ENCODE measurements at places on chromosomes 16 and 17. TPM values are rescaled to one million over a fixed set of nuclear protein-coding genes. Genes with fewer than 3 reads are reported as not detected.
A peak's percentile ranks its signal among the peaks of the same experiment; 100 is the strongest.

DNA sequence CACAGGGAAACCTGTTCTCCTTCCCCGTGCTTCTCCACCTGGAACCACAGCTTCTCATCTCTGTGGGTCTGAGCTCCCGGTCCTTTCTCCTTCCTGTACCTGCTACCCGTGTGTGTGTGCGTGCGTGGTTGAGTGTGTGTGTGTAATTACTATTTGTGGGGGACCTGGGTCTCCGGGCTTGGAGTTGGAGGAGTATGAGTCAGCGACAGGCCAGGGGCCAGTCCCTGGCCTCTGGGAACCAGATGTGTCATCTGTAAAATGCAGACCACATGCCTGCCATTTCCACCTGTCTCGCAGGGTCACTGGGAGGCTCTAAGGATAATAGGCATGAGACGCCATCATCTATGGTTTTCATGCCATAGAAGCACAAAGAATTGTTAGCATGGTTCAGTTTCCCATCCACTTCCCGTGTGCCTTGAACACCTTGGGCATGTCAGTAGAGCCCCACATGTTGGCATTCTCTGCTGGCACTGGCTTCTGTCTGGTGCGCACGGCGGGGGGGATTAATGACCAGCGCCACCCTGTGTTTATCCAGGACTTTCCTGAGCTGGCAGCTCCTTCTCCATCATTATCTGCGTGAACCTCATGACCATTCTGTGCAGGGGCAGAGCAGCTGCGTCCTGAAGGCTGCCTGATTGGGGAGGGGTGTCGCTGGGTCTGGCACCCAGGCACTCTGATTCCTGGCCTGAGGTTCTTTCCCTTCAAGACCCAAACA is 1.5 kb downstream of the ZNF205 start:
- no peak for DNase-seq
- peaks cover 12% of the 10 kb centered on the region for H3K27me3 ChIP-seq

GRCh38 chr17:5587438-5588032 is 3.2 kb upstream of the NLRP1 start:
- H3K36me3 ChIP-seq = peaks cover 8% of the 10 kb centered on the region
- H3K27ac ChIP-seq = peak overlapping the region; percentile 15
- H3K27me3 ChIP-seq = peaks cover 1% of the 10 kb centered on the region
- H3K4me3 ChIP-seq = no peak overlapping the region
- peaks cover 37% of the 10 kb centered on the region for H3K4me1 ChIP-seq
- peak; percentile 45 for DNase-seq

GRCh38 chr17:65039336-65039988 is 17.1 kb downstream of the GNA13 start:
- H3K4me3 ChIP-seq = peak overlapping the region; percentile 60
- H3K27ac ChIP-seq = peak overlapping the region; percentile 87
- H3K4me1 ChIP-seq = peaks cover 81% of the 10 kb centered on the region
- H3K36me3 ChIP-seq = peaks cover 30% of the 10 kb centered on the region
- H3K27me3 ChIP-seq = no peaks in the 10 kb centered on the region
- DNase-seq = peak; percentile 65

Gene GJC1
- total RNA-seq = 1.9 TPM

DNA sequence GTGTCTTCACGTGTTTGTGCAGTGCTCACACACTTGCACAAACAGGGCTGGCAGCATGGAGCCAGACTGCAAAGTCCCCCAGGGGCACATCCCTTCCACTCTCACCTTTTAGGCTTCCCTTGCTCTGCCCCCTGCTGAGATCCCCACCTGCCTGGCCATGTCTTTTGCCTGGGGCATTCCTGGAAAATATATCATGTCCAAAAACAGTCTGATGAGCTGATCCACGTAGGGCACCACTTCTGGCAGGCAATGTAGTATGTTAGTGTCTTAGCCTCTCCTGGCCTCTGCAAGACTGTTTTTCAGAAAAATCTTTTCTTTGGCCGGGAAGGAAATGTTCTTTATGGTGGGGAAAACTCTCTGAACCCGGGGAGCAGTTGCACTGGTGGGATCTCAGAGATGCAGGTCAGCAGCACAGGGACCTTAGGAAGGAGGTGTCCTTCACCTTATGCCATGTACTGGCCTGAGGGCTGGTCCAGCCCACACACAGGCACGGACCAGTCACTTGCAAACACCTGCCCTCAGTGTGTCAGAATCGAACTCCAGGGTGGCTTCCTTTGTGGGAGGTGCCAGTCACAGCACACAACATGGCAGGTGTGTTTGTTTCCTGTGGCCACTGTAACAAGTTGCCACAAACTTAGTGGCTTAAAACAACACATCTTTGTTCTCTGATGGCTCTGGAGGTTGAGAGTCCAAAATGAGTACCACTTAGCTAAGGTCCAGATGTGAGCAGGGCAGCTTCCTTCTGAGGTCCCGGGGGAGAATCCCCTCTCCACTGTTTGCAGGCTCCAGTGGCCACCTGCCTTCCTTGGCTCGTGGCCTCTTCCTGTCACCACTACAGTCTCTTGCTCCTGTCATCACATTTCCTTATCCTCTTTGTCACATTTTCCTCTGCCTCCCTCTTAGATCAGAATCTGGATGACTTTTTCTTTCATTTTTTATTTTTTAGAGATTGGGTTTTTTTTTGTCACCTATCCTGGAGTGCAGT is 46.6 kb downstream of the MPRIP start:
- DNase-seq = peak; percentile 49
- H3K4me1 ChIP-seq = peaks cover 38% of the 10 kb centered on the region
- H3K36me3 ChIP-seq = peaks cover 2% of the 10 kb centered on the region
- H3K27ac ChIP-seq = peak overlapping the region; percentile 67

GRCh38 chr16:12611006-12611477 is 192.6 kb downstream of the CPPED1 start:
- peaks cover 21% of the 10 kb centered on the region for H3K4me1 ChIP-seq
- H3K4me3 ChIP-seq = no peak overlapping the region
- peaks cover 4% of the 10 kb centered on the region for H3K36me3 ChIP-seq
- H3K27ac ChIP-seq = no peak overlapping the region
- no peak for DNase-seq

Gene PDE6G
- total RNA-seq = 1.1 TPM

DNA sequence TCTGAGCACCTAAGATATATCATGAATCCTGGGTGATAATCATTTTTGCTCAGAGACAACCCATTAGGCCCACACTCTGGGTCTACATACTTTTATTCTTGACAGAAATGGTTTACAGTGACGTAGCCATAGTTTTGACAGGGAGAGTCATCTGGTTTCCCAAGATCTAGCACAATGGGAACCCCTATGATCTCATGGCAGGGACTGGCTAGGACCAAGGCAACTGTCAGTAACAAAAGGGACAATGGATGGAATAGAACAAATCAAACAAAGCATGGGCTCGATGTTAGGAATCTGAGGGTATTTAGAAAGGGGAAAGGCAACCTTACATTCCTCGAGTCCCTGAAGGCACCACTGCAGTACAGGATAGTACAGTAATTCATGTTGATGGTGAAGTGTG is 20.5 kb downstream of the CFAP97D1 start:
- H3K36me3 ChIP-seq = no peaks in the 10 kb centered on the region
- H3K27me3 ChIP-seq = peaks cover 28% of the 10 kb centered on the region
- no peak overlapping the region for H3K4me3 ChIP-seq
- no peaks in the 10 kb centered on the region for H3K4me1 ChIP-seq
- no peak overlapping the region for H3K27ac ChIP-seq

DNA sequence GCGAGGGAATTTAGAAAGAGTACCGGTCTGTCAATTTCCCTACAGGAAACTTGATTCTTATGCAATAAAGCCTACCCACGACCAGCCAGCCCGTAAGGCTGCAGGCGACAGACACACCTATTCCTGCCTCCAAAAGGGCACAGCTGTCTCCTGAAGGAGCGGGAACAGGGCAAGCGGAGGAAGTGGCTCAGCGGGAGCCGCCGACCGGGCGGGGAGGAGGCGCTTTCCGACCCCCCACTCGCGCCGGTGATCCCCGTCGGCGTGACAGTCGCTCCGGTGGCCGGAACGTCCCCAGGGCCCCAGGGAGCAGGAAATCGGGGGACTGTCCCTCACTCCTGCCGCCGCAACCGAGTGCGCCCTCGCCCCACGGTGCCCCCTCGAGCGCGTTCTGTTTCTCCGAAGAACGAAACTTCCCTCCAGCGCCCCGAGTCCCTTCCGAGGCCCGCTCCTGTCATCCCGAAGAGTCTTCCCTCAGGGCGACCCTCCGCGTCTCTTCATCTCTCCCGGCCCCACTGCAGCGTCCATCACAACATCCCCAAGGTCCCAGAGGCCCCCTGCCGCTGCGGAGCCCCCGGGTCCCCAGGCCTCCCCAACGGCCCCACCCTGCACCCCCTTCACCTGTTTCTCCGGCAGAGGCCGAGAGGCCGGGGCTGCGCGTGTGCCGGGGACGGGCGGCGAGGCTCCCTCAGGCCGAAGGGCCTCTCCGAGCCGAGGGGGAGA is 421 bp downstream of the STAT3 start:
- H3K27ac ChIP-seq = peak overlapping the region; percentile 99
- no peaks in the 10 kb centered on the region for H3K27me3 ChIP-seq
- H3K4me1 ChIP-seq = peaks cover 57% of the 10 kb centered on the region
- peak overlapping the region; percentile 88 for H3K4me3 ChIP-seq
- DNase-seq = peak; percentile 57

DNA sequence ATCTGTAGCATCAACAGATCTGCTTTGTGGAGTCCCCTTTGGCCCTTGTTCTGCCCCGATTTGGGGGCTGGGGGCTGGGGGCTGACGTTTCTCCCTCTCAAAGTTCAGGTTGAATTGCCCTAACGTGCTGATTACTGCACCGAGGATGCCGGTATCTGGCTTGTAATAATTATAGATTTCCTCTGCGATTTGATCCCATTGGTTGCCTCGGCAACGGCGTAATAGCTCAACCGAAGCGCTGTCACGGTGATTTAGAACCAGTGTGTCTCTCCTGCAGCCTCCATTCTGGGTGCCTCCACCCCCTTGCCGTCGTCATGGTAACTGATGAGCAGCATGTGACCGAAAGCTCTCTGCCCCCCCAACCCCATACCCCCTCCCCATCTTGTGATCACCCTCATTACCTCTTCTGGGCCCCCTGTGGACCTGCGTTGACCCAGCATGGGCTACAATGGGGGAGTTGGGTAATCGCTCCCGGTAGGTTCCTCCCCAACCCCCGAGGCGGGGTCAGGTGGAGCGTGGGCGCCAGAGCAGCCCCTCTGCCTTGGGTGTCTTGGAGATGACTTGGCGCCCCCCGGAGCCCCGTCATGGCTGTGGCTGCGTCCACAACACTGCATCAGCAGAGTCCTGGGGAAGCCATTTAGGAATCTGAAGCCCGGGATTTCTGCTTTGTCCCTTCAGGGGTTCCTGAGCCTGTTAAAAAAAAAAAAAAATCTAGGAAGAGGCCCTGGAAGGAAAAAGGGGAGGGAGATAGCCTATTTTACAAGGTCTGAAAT is 38.4 kb downstream of the ABAT start:
- peaks cover 23% of the 10 kb centered on the region for H3K36me3 ChIP-seq
- DNase-seq = no peak
- H3K4me1 ChIP-seq = no peaks in the 10 kb centered on the region
- no peak overlapping the region for H3K4me3 ChIP-seq
- H3K27me3 ChIP-seq = no peaks in the 10 kb centered on the region
- H3K27ac ChIP-seq = no peak overlapping the region

Gene NDUFB10
- 122 TPM for total RNA-seq

DNA sequence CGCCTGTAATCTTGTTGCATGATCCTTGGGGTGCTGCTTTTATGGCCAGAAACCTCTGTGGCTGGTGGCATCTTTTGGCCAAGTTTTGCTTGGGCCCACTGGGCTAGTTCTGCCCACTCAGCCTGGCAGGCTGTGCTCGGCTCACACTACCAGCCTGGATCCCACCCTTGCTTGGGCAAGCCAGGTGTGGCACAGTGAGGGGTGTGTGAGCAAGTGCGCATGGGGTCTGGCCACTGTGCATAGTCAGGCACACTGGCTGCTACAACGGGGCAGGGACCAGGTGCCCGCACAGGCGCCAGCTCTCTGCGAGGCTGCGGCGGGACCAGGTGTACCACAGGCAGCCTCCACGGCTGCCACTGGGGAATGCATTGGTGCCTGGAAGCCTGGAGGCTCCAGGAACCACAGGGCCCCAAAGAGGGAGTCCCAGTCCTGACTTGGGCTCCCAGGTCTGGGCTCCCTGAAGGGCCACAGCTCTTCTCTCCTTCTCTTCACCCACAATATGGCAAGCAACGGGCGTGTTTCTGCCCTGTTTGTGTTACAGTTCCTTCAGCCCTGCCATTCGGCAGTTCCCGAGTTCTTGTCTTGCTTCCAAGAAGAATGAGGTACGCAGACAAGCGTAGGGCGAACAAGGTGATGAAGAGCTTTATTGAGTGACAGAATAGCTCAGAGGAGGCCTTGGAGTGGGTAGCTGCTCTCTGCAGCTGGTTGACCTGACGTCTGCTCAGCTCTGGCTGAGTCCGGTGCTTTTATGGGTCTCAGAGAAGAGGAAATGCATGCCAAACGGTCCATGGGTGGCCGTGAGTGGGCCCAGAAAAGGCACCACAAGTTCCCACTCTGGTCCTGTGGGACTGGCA is 26.7 kb upstream of the PRM1 start:
- H3K27me3 ChIP-seq = no peaks in the 10 kb centered on the region
- H3K36me3 ChIP-seq = no peaks in the 10 kb centered on the region
- no peak overlapping the region for H3K27ac ChIP-seq

Gene MGAT5B
- total RNA-seq = not detected

Gene SLC9A5
- total RNA-seq = 5.9 TPM

Gene ATP1B2
- 0.12 TPM for total RNA-seq

All from activated CD4-positive, alpha-beta memory T cell treated with anti-CD3 and anti-CD28 coated beads for 36 hours (primary cell).